ENCODE measurements at places on chromosomes 5 and 9. TPM values are rescaled to one million over a fixed set of nuclear protein-coding genes. Genes with fewer than 3 reads are reported as not detected.

GRCh38 chr5:126446498-126447224 lies 23.5 kb downstream of the GRAMD2B start:
- peaks cover 55% of the 10 kb centered on the region for H3K4me1 ChIP-seq
- H3K4me3 ChIP-seq, result no peak overlapping the region
- no peaks in the 10 kb centered on the region for H3K27me3 ChIP-seq
- peaks cover 35% of the 10 kb centered on the region for H3K36me3 ChIP-seq
- peak; percentile 66 for DNase-seq
- peak overlapping the region; percentile 88 for H3K27ac ChIP-seq

- no peaks in the 10 kb centered on the region for H3K27me3 ChIP-seq
- no peak overlapping the region for H3K4me3 ChIP-seq
- H3K36me3 ChIP-seq, result no peaks in the 10 kb centered on the region
- H3K4me1 ChIP-seq, result no peaks in the 10 kb centered on the region
- no peak for DNase-seq
Measured at GRCh38 chr9:108134486-108135128, 645.0 kb upstream of the KLF4 start.

GRCh38 chr9:10613419-10613818 lies 617 bp upstream of the PTPRD start:
- no peaks in the 10 kb centered on the region for H3K4me1 ChIP-seq
- no peak overlapping the region for H3K27ac ChIP-seq
- no peak for DNase-seq
- H3K36me3 ChIP-seq, result no peaks in the 10 kb centered on the region
- no peak overlapping the region for H3K4me3 ChIP-seq

Gene HAPLN1
- total RNA-seq, result 1.2 TPM

GRCh38 chr5:55868846-55869245 lies 17.7 kb downstream of the IL31RA start:
- peak; percentile 90 for DNase-seq
- peaks cover 19% of the 10 kb centered on the region for H3K4me1 ChIP-seq
- H3K27me3 ChIP-seq, result no peaks in the 10 kb centered on the region

Gene TEK
- 4.0 TPM for total RNA-seq

- no peak overlapping the region for H3K27ac ChIP-seq
- H3K4me3 ChIP-seq, result no peak overlapping the region
- no peaks in the 10 kb centered on the region for H3K27me3 ChIP-seq
Measured at GRCh38 chr5:14226554-14226953, 83.4 kb downstream of the TRIO start.

DNA sequence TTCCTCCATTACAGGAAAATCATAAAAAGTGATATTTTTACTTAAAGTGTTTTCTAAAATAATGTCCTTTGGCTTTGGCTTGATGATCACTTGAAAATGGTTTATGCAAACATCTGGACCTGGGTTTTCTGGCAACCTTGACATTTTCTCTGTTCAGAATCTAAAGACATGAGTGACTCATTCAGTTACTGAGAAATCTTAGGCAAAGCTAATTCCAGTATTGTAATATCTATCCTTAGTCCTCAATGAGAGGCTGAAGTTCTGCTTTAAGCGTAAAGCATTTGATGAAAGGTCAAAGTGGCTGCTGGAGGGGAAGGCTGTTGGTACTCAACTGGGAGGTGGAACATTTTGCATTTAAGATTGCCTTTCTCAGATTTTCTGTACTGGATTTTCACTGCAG lies 2.3 kb downstream of the MAN2A1 start:
- peak overlapping the region; percentile 84 for H3K4me3 ChIP-seq
- peaks cover 13% of the 10 kb centered on the region for H3K36me3 ChIP-seq
- DNase-seq, result no peak

GRCh38 chr5:171612749-171613148 lies 172.9 kb upstream of the SMIM23 start:
- no peaks in the 10 kb centered on the region for H3K4me1 ChIP-seq
- no peaks in the 10 kb centered on the region for H3K36me3 ChIP-seq
- peaks cover 16% of the 10 kb centered on the region for H3K27me3 ChIP-seq
- no peak for DNase-seq
- H3K27ac ChIP-seq, result no peak overlapping the region

DNA sequence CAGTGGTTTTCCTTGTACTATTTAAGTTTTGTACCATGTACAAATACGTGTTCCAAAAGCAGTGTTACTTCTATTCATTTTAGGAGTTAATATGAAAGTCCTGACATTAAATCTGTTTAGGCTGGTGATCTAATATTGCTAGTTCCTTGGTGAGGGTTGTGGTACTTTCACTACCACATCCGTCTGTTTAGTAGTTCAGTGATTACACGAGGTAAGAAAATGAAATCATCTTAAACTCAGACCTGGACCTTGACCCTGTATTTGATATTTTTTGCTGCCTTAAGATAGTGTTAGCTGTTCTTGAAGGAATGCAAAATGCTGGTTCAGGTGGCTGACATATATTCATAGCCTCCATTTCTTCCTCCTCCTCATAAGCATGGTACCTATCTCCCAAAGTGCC lies 50.3 kb downstream of the MTAP start:
- peaks cover 17% of the 10 kb centered on the region for H3K36me3 ChIP-seq
- H3K27me3 ChIP-seq, result no peaks in the 10 kb centered on the region
- no peak overlapping the region for H3K4me3 ChIP-seq
- no peak overlapping the region for H3K27ac ChIP-seq

DNA sequence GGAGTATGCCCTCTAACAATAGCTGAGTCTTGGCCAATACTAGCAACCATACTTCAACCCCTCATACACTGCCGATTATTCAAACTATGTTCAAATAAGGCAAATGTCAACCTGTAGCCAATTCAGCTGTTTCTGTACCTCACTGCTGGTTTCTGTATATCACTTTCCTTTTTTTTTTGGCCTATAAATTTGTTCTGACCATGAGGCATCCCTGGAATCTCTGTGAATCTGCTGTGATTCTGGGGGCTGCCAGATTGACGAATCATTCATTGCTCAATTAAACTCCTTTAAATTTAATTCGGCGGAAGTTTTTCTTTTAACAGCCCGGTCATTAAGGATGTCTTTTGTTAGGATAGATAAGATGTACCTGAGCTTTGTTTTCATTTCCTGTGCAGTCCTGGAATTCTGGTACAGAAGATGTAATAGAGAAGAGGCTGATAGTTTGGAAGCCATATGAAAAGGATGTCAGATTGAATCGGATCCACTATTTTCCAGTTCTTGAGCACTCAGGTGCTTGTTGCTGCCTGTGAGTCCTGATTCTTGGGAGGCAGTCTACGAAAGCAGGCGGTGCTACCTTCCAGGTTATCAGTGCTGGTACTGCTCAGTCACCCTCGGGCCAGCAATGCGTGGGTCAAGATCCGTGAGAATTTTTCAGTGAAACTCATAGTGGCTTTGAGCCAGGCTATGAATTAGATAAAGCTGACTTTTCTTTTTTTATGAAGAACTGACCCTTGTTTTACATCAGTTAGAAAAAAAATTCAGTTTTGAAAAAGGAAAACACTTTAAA lies 106.2 kb upstream of the TUT7 start:
- H3K36me3 ChIP-seq, result no peaks in the 10 kb centered on the region
- no peaks in the 10 kb centered on the region for H3K27me3 ChIP-seq
- H3K4me3 ChIP-seq, result no peak overlapping the region
- no peak overlapping the region for H3K27ac ChIP-seq
- no peak for DNase-seq

Gene RELL2
- 10.1 TPM for total RNA-seq

Gene DNAJB5
- 6.3 TPM for total RNA-seq

Gene SPATA31D4
- total RNA-seq, result not detected

- H3K4me3 ChIP-seq, result no peak overlapping the region
- no peak overlapping the region for H3K27ac ChIP-seq
- no peaks in the 10 kb centered on the region for H3K27me3 ChIP-seq
- no peak for DNase-seq
Measured at GRCh38 chr5:3599226-3600105, 3.8 kb downstream of the IRX1 start.

Gene PLEKHG4B
- total RNA-seq, result 0.03 TPM

DNA sequence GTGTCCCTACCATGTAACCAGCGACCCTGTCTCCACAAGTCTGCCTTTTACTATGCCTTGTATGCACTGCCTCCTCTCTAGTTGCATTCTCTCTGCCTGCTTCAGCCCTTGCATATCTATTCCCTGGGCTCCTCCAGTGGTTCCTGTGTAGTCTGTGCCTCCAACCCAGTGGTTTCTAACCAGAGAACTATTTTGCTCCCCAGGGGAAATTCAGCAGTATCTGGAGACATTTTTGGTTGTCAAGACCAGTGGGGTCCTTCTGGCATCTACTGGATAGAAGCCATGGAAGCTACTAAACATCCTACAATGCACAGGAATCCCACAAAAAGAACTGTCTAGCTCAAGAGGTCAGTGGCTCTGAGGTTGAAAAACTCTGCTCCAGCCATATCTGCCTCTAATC lies 224.1 kb upstream of the RASEF start:
- no peaks in the 10 kb centered on the region for H3K27me3 ChIP-seq
- peaks cover under 1% of the 10 kb centered on the region for H3K4me1 ChIP-seq
- no peak for DNase-seq
- no peak overlapping the region for H3K27ac ChIP-seq
- H3K36me3 ChIP-seq, result no peaks in the 10 kb centered on the region
- no peak overlapping the region for H3K4me3 ChIP-seq

Gene MARVELD2
- 0.13 TPM for total RNA-seq

GRCh38 chr5:88787856-88788255 lies 95.1 kb downstream of the MEF2C start:
- no peaks in the 10 kb centered on the region for H3K27me3 ChIP-seq
- no peak overlapping the region for H3K27ac ChIP-seq
- H3K36me3 ChIP-seq, result peaks cover under 1% of the 10 kb centered on the region
- H3K4me1 ChIP-seq, result peaks cover 34% of the 10 kb centered on the region
- H3K4me3 ChIP-seq, result no peak overlapping the region

GRCh38 chr5:59528202-59528862 lies 365.2 kb downstream of the PDE4D start:
- H3K4me1 ChIP-seq, result peaks cover 8% of the 10 kb centered on the region
- no peak overlapping the region for H3K27ac ChIP-seq
- H3K4me3 ChIP-seq, result no peak overlapping the region
- no peak for DNase-seq

Gene PCDHB14
- 18.6 TPM for total RNA-seq

DNA sequence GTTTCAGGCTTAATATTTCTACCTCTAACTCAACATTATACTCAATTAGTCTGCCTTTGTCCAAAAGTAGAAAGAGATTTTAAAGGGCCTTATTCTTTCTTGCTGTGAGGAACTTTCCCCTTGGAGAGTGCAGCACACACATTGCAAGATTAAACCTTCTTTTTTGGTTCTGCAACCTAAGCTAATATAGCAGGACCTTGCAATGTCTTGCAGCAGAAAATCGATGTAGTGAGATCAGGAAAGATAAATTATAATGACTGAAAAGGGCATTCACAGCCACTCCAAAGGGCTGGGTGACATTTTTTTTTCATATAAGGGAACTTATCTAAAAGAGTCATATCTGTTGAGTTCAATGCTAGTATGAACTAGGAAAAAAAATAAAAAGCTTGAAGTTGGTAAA lies 422.7 kb upstream of the ADAMTS16 start:
- H3K27ac ChIP-seq, result no peak overlapping the region
- DNase-seq, result no peak
- H3K36me3 ChIP-seq, result no peaks in the 10 kb centered on the region

DNA sequence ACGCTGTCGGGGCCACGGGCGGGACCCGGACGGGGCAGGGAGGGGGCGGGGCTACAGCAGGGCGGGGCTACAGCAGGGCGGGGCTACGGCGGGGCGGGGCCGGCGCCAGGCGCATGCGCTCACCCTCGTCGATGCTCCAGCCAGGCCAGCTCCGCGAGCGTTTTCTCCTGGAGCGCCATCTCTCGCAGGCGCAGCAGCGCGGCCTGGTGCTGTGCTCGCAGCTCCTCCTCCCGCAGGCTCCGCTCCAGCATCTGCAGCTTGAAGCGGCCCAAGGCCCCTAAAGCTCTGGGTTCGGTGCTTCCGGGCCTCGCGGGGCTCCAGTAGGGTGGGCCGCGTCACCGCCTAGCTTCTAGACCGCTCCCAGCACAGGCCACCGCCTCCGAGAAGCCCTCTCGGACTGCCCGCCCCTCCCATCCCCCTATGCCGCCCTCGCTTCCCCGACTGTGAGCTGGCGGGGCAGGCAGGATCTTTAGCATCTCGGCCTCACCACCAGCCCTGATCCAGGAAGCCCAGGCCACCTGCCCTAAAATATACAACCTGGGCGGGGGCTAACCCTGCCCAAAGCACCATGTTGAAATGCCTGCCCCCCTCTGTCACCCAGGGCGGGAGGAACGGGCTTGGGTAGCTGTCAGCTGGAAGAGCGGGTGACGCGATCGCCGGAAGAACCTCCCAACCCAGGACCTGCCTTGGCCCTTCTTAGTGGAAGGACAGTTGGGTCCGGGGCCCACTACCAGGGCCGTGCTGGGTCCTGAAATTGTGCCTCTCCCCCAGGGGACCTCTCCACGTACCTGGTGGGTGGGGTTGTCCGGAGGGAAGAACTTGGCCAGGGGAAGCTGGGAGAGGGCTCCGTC lies 21.9 kb upstream of the QSOX2 start:
- peaks cover 6% of the 10 kb centered on the region for H3K27me3 ChIP-seq
- no peak overlapping the region for H3K27ac ChIP-seq
- peak; percentile 43 for DNase-seq

Gene SEMA6A
- 6.0 TPM for total RNA-seq

All from SJSA1 (cell line).